ENCODE measurements at places on chromosomes 3 and 15.
A peak's percentile ranks its signal among the peaks of the same experiment; 100 is the strongest.

GRCh38 chr15:41656188-41656587 lies 4.0 kb upstream of the MGA start:
- DNase-seq: peak; percentile 72

DNA sequence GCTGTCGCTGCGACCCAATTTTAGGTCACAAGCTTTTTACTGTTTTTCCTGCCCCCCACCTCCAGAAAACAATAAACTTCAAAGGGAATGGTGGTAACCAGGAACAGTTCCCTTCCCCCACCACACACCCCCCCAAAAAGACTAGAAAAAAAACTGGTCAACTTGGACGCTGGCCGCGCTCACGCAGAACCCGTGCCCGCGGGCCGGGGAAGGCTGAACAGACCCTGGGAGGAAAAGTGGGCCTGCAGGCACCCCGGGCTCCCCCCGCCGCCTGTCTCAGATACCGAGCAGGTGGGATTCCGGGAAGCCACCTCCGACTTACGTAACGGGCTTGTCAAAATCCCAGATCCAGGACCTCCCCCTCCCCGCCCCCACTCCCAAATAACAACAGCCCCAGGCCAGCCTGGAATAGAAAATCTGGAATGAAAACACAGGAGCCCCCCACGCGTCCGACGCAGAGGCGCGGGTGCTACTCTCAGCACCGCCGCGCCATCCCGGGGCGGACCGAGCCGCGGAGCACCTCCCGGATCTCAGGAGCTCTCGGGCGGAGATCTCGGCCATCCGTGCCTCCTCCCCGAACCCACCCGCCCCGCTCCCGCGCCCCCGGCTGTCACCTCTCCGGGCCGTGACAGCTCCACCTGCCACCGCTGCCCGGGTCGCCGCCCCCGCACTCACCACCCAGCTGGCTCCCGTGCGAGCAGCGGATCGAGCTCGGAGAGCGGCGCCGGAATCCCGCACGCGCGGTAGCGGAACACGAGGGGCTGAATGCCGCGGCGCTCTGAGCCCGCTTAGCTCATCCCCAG lies 557 bp downstream of the DENND4A start:
- peak; percentile 62 for DNase-seq

GRCh38 chr3:182165234-182165633 lies 453.5 kb downstream of the SOX2 start:
- DNase-seq: no peak

GRCh38 chr15:40847223-40847961 lies 3.5 kb downstream of the SPINT1 start:
- peak; percentile 48 for DNase-seq

DNA sequence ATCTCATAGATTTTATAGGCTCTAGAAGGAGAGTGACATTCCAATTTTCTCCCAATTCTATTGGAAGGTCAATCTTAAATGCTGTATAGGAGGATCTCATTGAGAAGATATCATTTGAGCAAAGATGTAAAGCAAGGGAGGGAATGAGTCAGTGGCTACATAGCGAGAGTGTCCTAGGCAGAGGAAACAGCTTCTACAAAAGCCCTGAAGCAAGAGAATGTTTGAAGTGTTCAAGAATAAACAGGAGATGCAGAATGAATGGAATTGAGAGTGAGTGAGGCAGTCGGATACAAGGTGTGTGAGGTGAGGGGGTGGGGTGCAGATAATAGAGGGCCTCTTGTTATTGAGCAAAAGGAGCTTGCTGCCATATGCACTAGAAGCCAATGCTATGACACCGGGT lies 545.9 kb downstream of the IGSF11 start:
- no peak for DNase-seq

GRCh38 chr3:184379358-184380184 lies at the start of gene CHRD:
Gene CHRD (plus strand): TSS chr3:184380054. CDS start chr3:184380319, 265 bp downstream.
- no peak for DNase-seq

GRCh38 chr3:111998636-111999483 lies at the start of gene TAGLN3:
Gene TAGLN3 (plus strand): TSS chr3:111998922. CDS start chr3:111999423, 501 bp downstream.
- peak; percentile 57 for DNase-seq

GRCh38 chr15:57094321-57095257 lies 176.1 kb downstream of the TCF12 start:
- DNase-seq: no peak

DNA sequence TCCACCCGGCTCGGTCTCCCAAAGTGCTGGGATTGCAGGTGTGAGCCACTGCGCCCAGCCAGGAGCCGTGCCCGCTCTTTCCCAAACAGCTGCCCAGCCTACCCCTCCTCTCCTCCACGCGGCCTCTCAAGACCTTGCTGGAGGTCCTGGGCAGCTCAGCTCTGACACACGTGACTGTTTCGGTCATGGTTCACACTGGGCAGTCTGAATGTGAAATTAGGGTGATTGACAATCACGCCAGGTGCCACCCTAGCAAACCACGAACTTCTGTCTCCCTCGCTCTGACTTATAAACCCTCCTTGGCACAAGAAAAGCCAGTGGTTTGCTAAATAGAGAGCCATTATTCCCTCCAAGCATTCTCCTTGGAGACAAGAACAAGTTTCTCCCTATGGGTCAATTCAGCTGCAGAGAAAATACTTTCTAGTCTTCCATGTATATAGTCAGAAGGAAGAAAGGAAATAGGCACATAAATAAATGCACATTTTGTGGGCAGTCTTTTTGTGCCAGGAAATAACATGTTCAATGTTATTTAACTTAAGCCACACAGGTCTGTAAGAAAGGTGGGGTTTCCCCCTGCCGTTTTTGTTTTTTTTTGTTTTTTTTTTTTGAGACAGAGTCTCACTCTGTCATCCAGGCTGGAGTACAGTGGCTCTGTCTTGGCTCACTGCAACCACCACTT lies 121.9 kb upstream of the MEF2A start:
- DNase-seq: no peak

DNA sequence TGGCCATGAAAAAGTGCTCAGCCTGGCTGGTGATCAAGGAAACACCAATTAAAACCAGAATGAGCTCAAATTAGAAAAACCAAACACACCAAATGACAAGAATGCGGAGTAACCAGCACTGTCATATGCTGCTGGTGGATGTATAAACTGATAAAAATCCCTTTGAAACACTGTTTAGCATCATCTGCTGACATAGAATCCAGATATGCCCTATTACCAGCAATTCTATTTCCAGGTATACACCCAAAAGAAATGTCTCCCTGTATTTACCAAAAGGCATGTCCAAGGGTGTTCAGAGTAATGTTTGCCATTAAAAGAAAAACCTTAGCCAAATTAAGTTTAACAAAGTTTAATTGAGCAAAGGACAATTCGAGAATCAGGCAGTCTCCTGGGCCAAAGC lies 138.6 kb downstream of the FMN1 start:
- no peak for DNase-seq
